ENCODE measurements at places on chromosomes 5 and 9.

GRCh38 chr9:13513286-13513685, 233.8 kb upstream of the MPDZ start:
- DNase-seq = no peak

DNA sequence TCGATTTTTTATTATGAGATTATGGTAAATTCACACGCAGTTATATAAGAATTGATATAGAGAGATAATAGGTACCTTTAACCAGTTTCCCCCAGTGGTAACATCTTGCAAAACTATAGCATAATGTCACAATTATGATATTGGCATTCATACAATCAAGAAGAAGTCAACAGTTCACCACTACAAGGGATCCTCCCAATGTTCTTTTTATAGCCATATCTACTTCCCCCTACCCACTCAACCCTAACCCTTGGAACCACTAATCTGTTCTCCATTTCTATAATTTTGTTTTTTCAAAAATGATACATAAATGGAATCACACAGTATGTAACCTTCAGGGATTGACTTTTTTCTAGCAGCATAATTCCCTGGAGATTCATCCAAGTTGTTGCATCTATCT, 9.8 kb downstream of the ACTL7B start:
- no peak for DNase-seq

DNA sequence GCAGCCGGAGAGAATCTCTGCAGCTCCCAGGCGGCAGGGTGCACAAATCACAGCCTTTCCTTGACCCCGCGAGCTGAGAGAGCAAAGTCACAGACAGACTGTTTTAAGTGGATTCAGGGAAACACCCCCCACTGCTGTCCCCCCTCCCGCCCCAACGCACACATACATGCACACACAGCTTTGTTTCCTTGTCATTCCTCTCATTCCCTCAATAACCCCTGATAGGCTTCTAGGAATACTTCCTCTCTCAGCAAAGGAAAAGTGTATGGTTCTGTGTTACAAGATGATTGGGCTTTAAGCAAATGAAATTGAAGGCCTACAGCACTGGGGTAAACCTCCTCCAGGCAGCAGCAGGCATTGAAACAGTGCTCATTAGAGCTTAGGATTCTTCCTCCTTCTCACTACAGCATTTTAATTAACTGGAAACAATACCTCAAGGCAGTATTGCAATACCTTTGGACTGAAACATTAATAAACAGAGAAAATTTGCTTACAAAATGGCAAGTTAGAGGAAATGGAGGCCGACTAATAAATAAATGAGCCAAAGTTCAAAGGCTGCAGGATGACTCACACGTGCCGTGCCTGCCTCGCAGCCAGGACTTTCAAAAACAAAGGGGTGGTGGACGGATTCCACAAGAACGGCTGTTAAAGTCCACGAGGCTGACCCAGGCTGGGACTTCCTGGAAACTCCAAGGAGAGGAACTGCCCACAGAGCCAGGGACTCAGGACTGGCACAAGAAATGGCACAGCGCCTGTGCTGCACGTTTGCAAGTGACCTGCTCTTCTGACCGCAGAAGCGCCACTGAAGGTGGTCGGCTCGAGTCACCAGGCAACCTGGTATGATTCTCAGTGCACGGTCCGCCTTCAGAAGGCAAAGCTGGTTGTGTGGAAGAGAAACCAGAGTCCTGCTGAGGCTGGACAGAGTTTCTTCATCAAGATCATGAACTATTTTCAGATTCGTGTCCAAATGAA, 236.2 kb downstream of the SYK start:
- no peak for DNase-seq

DNA sequence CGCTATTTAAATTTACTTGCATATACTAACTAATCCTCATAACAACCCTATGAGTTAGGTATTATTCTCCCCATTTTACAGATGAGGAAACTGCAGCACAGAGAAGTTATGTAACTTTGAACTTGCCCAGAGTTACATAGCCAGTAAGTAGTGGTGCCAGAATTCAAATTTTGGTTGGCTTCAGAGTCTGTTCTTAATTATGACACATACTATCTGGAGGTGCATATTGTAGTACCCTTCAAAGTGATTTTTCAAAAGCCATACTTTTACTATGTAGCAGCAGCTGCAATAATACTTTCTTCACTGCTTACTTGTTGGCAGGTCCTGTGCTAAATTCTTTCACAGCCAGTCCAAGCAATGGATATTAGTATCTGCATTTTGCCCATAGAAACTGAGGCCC, 16.4 kb downstream of the MAN2A1 start:
- no peak for DNase-seq

GRCh38 chr9:128224877-128225276, 21.7 kb downstream of the DNM1 start:
- DNase-seq = no peak

- no peak for DNase-seq
Measured at GRCh38 chr5:103532086-103532734, 30.4 kb downstream of the NUDT12 start.

- no peak for DNase-seq
Measured at GRCh38 chr5:61334868-61335615, 3.0 kb downstream of the ZSWIM6 start.

Measured in RWPE2 (cell line).